Kidney tubule cell (primary cell): ENCODE measurements at places on chromosomes 2 and 18.

GRCh38 chr2:112622528-112622849, 23.2 kb upstream of the SLC20A1 start:
- no peak for DNase-seq

DNA sequence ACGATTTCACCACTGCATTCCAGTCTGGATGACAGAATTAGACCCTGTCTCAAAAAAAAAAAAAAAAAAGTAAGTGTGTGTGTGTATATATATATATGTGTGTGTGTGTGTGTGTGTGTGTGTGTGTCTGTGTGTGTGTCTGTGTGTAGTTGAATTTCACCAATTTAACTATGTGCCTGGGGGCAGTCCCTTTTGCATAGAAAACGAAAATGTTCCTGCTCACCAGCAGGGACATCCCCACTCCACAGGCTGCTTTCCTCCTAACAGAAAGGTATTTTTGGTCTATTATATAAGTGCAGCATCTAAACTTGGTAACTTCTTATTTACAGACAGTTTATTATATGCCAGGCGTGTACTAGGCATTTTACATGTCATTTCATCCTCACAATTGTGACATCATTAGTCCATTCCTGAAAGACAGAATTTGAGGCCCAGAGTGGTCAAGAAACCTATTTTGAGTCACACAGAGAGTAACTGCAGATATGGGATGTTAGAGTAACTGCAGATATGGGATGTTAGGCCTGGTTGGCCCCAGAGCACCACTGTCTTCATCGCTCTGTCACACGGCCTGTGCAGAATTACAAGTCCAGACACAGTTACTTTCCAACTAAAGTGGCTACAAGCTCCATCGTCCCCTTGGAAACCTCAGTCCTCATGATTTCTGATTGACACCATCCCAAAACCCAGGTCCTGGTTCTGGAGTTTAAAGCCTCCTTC, 9.3 kb upstream of the TTL start:
- no peak for DNase-seq

GRCh38 chr18:59846814-59847490, 52.8 kb upstream of the PMAIP1 start:
- DNase-seq, result peak; percentile 71

- no peak for DNase-seq
Observed at GRCh38 chr2:102365763-102366162, 10.2 kb downstream of the IL18R1 start.

DNA sequence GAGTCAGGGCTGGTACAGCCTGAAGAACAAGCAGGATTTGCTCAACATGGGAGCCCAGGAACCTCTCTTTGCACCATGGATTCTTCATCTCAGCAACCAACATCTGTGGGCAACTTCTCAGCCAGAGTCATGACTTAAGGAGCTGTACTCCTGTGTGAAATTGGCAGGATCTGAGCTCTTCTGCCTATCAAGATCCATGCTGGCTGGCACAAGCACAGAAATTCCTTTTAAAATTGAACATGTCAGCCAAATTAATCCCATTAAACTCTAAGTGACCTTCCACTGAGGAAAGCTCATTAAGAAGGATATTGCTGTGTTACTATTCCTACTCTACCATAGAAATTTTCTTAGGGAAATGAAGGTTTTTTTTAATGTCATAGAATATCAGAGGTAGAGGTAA, 110.5 kb upstream of the SCG2 start:
- DNase-seq, result no peak

- DNase-seq, result no peak
Observed at GRCh38 chr2:152420936-152421335, 86.0 kb downstream of the FMNL2 start.
